ENCODE measurements at places on chromosomes 1 and 21.

DNA sequence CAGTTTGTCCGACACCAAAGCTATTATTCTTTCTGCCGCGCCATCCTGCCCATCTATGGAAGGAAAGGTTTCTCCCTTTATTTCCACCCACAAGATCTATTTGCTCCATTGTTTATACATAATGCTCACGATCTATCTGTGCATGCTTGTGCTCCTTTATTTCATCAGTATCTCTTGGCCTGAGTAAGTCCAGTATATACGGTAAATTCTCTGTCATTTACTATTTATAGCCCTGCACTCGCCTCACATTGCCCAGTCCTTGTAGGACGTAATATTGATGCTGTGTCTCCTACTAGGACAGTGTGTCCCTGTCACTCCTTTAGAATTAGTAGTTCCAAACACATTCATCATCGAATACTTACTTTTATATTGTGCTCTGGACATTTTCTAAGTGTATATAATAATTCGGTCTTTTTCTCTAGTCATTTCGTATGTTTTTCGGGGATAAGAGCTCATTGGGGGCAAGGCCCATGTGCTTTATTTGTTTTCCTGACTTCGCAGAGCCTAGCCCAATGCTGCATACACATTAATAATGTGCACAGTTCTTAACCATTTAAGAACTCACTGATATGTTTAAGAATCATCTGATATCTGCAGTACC lies 3.1 kb upstream of the NID1 start:
- no peak for ATAC-seq

DNA sequence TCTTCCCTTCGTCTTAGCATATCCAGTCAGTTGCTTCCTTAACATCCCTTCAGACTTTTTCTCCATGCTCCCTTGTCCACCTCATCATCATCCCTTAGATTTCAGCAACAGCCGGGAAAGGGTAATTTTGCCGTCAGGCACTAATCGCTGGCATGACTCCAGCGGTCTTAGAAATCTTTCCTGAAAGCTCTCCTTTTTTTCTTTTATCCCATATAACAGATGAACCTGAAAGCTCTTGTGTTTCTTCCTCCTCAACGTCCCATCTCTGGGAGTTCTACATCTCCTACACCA lies 10.4 kb upstream of the BOLA1 start:
- no peak for ATAC-seq

GRCh38 chr1:101241485-101242225 lies 4.8 kb downstream of the S1PR1 start:
- no peak for ATAC-seq

- ATAC-seq, result peak; percentile 90
These were observed 34.7 kb downstream of the RCAN1 start for GRCh38 chr21:34580181-34580700.

GRCh38 chr1:74767490-74767889 lies 34.5 kb downstream of the TYW3 start:
- ATAC-seq, result no peak

- ATAC-seq, result no peak
These were observed 6.6 kb downstream of the CLSPN start for GRCh38 chr1:35763201-35763600.

Measured in esophagus mucosa (tissue), 1 donor.